ENCODE measurements at places on chromosomes 13 and 19.
A peak's percentile ranks its signal among the peaks of the same experiment; 100 is the strongest.

DNA sequence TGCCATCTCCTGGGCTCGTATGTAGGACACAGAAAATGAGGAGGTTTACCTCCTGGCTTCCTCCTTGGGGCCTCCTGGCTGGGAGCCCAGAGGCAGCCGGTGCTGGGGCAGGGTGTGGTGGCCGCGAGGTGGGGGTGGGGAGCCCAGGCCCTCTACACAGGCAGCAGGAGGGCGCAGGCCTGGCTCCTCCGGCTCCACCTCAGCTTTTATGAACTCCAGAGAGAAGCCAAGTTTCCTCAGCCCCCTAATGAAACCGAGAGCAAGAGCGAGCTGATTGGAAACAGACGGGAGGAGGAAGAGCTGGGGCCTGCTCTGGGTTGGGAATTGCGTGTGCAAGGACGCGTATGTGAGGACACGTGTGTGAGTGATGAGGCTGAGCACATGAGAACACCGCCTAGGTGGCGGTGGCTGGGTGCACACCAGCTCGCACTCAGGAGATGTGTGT lies 23.1 kb downstream of the LYL1 start:
- DNase-seq, result no peak

DNA sequence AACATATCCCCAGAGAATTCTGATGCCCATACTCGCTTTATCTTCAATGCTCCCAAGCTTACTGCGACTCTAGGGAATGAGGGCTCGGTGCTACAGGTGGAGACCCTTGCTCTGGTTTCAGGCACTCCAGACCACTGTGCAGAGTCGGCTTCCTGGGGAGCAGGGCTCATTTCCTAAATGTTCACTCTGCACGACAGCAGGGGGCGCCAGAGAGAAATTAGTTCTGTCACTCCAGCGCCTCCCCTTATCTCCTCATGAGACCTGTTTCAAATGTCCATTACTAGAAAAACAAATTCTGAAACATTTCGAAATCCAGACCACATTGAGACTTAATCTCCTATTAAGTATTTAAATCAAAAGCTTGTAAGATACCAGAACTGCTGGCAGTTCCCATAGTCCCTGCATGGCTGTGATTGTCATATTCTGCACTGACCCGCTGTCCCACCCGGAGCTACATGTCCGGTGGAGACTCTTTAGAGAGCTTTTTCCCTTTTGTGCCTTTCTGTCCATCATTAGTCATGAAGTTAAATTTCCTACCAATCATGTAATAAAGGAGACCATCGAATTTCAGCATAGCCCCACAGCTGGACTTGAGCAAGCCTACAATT lies 22.4 kb downstream of the EPSTI1 start:
- DNase-seq, result no peak

DNA sequence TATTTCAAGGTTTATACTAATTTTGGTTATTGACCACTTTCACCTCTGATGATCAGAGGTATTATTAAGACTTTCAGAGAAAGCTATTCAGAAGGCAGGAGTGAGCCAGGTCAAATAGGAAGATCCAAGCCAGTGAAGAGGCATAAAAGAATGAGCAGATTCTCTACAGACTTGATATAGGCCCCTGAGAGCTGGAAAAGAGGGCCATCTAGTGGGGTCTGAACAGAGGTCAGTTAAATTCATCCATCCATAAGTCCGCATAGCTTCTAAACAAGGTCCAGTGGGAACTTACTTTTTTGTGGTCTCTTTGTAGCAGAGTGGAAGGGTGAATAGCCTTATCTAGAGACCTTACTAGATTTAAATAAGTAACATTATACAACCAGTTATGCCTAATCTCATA lies 126.6 kb upstream of the UFM1 start:
- no peak for DNase-seq

GRCh38 chr19:15669891-15670290 lies 3.0 kb upstream of the CYP4F12 start:
- DNase-seq, result no peak

DNA sequence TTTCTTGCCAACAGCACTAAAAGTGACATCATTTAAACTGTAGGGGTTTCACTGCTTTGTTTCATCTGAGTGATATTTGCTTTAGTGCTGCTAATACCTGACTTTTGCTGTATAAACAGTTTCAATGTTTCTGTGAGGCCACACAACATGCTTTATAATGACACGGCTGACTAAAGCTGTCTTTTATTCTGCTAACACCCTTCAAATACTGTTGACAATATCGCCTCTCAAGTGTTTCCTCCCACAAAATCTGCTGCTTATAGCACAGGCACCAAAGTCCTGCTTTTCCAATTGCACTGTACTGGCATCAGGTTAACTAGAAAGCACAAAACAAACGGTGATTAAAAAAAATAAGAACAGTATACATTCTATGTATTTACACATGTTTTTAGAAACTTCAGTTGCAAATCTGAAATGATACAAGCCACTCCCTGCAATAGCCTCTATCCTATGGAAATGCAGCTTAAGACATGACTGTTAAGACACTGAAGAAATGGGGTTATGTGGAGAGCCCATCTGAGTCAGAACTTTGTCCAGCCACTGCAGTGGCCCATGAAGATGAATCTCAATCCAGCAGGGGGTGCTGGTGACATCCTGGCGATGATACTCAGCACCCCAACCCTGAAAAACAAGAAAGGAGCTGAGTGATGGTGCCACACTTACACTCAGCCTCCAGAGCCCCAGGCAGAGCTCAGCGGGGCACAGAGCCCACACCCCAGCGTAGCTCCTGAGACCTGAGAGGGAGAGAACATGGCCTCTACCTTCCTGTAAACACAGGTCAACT lies 29.4 kb downstream of the RFXAP start:
- no peak for DNase-seq

- DNase-seq, result no peak
Observed at GRCh38 chr13:43979492-43979891, 99.8 kb downstream of the LACC1 start.

DNA sequence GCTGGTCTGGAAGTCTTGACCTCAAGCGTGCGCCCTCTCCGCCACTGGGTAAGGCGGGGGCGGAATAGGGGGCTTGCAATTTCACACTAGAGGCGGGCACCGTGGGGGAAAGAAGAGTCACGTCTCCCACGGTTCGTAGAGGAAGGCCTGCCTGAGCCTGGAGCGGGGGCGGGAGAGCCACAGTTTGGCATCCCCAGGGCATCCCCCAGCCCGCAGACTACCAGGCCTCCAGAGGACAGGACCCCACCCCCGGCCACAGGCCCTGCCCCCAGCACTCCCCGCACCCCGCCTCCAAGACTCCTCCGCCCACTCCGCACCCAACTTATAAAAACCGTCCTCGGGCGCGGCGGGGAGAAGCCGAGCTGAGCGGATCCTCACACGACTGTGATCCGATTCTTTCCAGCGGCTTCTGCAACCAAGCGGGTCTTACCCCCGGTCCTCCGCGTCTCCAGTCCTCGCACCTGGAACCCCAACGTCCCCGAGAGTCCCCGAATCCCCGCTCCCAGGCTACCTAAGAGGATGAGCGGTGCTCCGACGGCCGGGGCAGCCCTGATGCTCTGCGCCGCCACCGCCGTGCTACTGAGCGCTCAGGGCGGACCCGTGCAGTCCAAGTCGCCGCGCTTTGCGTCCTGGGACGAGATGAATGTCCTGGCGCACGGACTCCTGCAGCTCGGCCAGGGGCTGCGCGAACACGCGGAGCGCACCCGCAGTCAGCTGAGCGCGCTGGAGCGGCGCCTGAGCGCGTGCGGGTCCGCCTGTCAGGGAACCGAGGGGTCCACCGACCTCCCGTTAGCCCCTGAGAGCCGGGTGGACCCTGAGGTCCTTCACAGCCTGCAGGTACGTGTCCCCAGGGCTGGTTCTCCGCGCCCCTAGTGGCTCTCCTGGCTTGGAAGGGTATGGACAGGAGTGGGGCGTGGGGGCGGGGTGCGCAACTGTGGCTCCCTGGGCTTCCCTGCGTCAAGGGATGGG lies at the start of gene ANGPTL4:
Gene ANGPTL4, plus strand, starts transcription at position 353 of the 969 bp plus-strand sequence. Its CDS starts 167 bp downstream, at position 520.
- no peak for DNase-seq

DNA sequence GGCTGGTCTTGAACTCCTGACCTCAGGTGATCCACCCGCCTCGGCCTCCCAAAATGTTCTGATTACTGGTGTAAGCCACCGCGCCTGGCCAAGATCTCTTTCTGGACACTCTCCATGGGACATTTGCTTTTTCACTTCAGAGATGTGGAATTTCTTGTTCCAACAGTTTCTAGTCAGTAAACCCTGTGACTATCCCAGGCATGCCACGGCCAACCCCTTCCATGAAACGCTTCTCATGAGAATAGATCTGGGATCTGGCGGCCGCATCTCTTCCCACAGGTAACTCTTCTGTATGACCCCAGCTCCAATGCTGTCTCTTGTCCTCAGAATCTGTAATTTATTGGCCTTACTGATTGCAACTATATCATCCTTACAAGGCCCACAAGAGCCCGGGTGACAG lies 16.2 kb downstream of the PLPP2 start:
- no peak for DNase-seq

- no peak for DNase-seq
Observed at GRCh38 chr19:7916103-7916954, 1.7 kb downstream of the TGFBR3L start.

DNA sequence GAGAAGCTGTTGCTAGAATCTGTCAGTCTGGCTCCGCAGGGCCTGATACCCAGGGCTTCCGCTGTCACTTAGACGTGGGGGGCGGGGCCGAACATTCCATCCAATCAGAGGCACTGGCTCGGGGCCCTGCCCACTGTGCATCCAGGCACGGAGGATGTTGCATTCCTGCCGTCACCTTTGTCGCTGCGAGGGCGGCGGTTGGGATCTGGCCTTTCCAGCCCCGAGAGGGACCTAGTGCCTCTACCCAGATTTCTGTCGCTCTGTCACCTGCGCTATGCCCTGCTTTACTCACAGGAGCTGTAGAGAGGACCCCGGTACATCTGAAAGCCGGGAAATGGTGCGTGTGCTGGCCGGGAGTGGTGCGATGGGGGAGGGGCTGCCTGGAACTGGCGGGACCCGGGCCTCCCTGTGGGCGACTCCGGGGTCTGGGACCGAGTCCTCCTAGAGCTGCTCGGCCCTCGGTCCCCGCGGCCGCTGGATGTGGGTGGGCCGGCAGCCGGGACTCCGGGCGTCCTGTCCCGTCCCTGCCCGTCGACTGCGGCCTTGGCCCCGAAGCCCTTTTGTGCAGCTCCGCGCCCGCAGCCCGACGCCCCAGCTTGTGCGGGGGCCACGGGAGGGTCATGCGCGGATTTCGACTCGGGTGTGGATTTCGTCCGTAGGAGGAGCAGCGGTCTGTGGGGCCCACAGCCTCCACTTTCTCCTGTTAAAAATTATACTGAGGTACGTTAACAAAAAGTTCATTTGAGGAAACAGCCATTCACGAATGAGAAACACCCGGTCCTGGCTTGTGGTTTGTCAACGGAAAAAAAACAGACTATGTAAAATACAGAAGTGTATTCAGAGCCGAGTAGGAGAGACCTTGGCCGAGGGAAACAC lies at the start of gene ZNF439:
Gene ZNF439, plus strand, starts transcription at position 133 of the 876 bp plus-strand sequence. Its CDS starts 142 bp downstream, at position 275.
- peak; percentile 86 for DNase-seq

DNA sequence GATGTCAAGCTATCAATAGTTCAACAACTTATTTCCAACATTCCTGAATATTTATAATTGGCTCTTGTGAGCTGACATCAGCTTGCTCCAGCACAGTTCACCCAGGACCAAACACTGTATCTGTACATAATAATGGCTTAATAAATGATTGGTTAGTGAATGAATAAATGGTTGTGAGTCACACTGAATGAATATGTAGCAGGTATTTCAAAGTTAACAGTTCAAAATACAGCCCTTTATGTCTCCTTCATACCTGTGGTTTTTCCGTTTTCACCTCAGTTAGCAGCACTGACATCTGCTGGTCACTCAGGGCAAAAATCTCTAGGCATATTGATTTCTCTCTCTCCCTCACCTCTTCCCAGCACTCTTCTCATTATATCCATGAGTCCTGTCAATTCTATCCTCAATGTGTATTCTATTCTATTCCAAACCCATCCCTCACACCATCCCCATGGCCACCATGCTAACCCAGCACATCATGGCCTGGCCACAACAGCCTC lies 76.3 kb downstream of the PEG3 start:
- no peak for DNase-seq

GRCh38 chr13:26112843-26113242 lies 61.0 kb upstream of the SHISA2 start:
- no peak for DNase-seq

- no peak for DNase-seq
Observed at GRCh38 chr19:15010501-15011300, 31.0 kb upstream of the SLC1A6 start.

- no peak for DNase-seq
Observed at GRCh38 chr13:27415116-27415515, 9.3 kb upstream of the GTF3A start.
